ENCODE measurements at places on chromosomes 2 and 18. TPM values are rescaled to one million over a fixed set of nuclear protein-coding genes. Genes with fewer than 3 reads are reported as not detected.

HPCAL1 gene
- 111 TPM for total RNA-seq

MATN3 gene
- not detected for total RNA-seq

ANKRD30B gene
- total RNA-seq, result not detected

LOXHD1 gene
- total RNA-seq, result not detected

SCN9A gene
- 0.07 TPM for total RNA-seq

COLEC11 gene
- 0.15 TPM for total RNA-seq

EMILIN2 gene
- 23.4 TPM for total RNA-seq

FASTKD1 gene
- total RNA-seq, result 37.6 TPM

SCG2 gene
- total RNA-seq, result 19.8 TPM

IL1RN gene
- total RNA-seq, result 0.25 TPM

All from HCT116 (cell line).